ENCODE measurements at places on chromosomes 7 and 10. TPM values are rescaled to one million over a fixed set of nuclear protein-coding genes. Genes with fewer than 3 reads are reported as not detected.

STRIP2 gene
- 1.3 TPM for total RNA-seq

MSMB gene
- total RNA-seq: not detected

DNA sequence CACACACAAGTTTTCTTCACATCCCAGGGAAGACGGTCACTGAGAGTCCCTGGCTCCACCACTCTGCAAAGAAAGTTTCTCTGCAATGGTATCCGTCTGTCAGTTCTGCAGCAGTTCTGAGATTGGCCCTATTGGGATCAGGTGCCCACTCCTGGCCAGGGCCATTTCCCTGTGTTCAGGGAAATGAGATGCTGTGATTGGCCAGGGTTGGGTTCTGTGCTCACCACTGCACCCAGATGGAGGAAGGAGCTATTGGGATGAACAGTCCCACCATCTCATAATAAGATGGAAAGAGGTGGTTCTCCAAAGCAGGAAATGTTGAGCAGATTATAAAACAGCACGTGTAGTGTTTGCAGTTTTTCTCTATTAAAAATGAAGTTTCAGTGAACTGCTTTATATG, 13.3 kb upstream of the PIP4K2A start:
- H3K4me1 ChIP-seq: no peaks in the 10 kb centered on the region
- no peak overlapping the region for H3K27ac ChIP-seq
- H3K27me3 ChIP-seq: no peaks in the 10 kb centered on the region
- H3K4me3 ChIP-seq: no peak overlapping the region
- H3K36me3 ChIP-seq: no peaks in the 10 kb centered on the region

DNA sequence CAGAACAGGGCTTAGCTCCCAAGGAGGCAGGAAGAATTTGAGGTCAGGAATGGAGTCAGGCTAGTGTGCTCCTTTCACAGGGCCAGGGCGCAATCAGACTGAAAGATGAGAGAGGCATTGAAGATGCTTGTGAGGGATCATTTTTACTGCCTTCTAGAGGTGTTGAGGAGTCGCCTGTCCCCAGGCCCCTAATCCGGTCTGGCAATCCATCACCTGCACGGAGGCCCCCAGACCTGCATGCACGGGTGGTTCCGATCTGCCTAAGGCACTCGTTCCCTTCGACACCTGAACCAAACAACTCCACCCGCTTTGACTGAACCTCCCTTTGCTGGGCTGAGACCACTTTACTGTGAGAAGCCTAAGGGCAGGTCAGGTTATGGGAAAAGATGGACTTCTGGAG, 8.0 kb downstream of the FOXI2 start:
- H3K4me1 ChIP-seq: no peaks in the 10 kb centered on the region
- no peak for DNase-seq
- no peaks in the 10 kb centered on the region for H3K36me3 ChIP-seq
- H3K27ac ChIP-seq: no peak overlapping the region
- no peak overlapping the region for H3K4me3 ChIP-seq

- peaks cover 9% of the 10 kb centered on the region for H3K36me3 ChIP-seq
- H3K4me1 ChIP-seq: peaks cover 15% of the 10 kb centered on the region
- peak overlapping the region; percentile 91 for H3K4me3 ChIP-seq
- no peaks in the 10 kb centered on the region for H3K27me3 ChIP-seq
These were observed 2.1 kb downstream of the CBLL1 start for GRCh38 chr7:107746006-107746405.

DNA sequence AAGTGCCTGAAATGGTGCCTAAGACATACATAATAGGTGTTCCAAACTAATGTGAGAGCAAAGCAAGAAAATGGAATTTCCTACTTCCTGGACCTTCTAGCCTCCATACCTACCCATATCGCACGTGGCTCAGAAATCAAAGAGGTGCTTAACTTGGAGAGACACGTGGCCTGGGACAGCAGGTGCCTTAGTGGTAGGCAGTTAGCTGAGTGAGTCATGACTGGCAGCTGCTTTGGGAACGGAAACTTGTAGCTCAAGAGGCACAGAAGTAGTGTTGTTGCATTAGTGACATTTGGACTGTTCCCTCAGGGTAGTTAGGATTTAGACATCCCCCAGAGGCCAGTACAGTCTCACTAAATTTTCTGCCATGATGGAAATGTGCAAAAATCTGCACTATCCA, 12.0 kb upstream of the BMPER start:
- H3K4me3 ChIP-seq: no peak overlapping the region
- H3K27me3 ChIP-seq: no peaks in the 10 kb centered on the region
- peaks cover 7% of the 10 kb centered on the region for H3K4me1 ChIP-seq
- no peak overlapping the region for H3K27ac ChIP-seq
- H3K36me3 ChIP-seq: no peaks in the 10 kb centered on the region
- DNase-seq: no peak

GRCh38 chr7:30080818-30081217, 52.6 kb downstream of the PLEKHA8 start:
- H3K27ac ChIP-seq: no peak overlapping the region
- H3K4me3 ChIP-seq: no peak overlapping the region
- H3K4me1 ChIP-seq: no peaks in the 10 kb centered on the region
- H3K36me3 ChIP-seq: peaks cover 4% of the 10 kb centered on the region
- H3K27me3 ChIP-seq: no peaks in the 10 kb centered on the region

All from astrocyte (in vitro differentiated cells and primary cell).